ENCODE measurements at places on chromosomes 6 and 20.

DNA sequence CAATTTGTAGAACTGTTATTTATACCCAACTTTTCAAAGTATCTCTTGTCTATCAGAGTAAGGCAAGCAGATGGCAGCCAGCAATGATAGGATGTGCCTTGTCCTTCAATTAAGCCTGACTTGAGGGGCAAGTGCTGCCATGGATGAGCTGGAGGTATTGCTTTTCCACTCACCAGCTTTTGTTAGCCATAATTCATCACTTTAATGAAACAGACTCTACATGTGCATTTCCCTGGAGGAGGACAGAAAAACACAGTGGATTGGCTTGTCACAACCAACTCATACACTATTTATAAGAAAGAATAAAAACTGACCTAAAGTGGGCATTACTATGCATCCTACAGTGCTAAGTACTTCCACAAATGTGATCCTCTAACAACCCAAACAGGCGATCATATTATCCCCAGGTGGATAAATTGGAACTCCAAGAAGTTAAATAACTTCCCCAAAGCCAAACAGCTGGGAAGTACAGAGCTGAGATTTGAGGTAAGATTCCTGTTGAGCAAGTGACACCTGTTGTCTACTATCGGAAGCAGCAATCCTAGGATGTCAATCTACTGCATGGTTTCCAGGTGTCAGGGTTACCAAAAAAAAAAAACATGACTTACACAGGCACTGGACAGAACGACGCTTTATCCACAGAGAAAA is 73.9 kb upstream of the NRSN1 start:
- no peak for DNase-seq

- DNase-seq: no peak
These were observed 5.2 kb upstream of the MANEA start for GRCh38 chr6:95572098-95572497.

DNA sequence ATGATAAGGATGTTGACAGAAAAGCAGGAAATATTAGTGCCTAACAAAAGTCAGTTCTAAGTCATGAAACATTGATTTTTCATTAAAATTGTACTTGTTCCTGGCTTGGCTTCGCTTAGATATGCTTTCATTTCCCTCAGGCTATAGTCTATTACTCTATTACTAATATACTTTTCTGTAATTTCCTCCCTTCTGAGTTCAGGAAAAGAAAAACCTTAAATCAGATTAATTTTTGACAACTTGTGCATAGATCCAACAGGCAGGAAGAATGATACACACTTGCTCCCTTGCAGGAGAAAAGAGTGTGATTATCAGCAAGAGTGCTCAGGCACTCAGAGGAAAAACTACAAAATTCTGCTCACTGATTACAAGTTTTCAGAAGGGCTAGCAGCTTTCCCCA is 145.2 kb upstream of the THEMIS start:
- no peak for DNase-seq

- no peak for DNase-seq
These were observed 216.2 kb upstream of the PRSS16 start for GRCh38 chr6:27031302-27031701.

DNA sequence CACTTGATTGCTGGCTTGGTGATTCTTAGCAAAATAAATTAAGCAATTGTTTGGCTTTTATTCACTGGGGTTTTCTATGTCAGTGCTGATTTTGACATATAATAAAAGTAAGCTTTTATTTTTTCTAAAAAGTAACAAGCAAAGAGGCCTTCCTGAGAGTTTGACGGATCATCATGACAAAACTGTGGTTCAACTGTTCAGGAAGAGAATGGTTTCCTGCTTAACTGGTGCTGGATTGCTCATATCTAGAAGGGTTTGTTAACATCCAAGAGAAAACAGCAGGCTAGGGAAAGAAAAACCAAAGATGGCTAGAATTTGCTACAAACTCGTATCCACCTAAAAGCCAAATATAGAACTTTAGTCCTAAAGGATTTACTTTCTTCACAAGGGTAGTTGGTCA is 21.2 kb downstream of the SERPINB1 start:
- no peak for DNase-seq

DNA sequence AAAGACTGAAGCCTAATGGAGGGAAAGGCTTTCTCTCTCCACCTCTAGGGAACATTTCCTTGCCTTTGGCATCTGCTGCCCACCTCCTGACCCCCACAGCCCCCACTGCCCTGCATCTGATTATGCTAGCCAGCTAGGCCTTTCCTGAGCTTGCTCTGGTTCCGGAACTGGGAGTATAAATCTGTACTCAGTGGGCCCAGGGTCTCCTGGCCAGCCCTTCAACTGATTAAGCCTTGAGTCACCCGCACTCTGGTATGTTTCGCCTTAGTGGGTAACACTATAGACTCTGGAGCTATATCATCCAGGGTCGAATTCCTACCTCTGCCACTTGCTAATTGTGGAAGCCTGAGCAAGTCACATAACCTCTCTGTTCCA is 45.6 kb upstream of the RIPOR2 start:
- no peak for DNase-seq

DNA sequence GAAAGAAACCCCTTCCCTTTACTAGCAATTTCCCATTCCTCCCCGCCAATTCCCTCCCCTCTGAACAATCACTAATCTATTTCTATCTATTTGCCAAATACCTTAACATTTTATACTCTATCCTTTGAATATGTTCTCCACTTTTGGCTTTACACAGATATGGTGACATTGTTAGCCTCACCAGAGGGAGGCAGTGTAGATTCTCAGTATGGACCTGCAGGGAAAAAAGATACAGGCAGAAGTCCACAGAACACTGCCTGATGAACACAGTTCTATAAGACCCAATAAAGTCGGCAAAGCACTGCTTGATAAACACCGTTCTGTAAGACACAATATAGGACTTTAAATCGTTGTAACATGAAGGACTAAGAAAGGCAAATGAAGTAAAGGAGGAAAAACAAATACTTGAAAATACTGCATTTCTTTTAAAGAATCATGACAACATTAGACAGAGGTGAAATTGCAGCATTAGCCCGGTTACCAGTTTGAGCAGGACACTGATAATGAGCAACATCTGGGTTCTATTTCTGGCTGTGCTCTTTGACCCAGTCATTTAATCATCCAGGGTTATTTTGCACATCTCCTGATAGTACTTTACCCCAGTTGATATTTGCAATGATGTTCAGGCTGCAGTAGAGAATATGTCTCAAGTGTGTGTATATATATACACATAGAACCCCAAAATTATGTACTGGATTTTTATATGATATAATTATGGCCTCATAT is 296.8 kb downstream of the UTRN start:
- no peak for DNase-seq

GRCh38 chr6:14031516-14031915 is 86.1 kb upstream of the CD83 start:
- DNase-seq: no peak

DNA sequence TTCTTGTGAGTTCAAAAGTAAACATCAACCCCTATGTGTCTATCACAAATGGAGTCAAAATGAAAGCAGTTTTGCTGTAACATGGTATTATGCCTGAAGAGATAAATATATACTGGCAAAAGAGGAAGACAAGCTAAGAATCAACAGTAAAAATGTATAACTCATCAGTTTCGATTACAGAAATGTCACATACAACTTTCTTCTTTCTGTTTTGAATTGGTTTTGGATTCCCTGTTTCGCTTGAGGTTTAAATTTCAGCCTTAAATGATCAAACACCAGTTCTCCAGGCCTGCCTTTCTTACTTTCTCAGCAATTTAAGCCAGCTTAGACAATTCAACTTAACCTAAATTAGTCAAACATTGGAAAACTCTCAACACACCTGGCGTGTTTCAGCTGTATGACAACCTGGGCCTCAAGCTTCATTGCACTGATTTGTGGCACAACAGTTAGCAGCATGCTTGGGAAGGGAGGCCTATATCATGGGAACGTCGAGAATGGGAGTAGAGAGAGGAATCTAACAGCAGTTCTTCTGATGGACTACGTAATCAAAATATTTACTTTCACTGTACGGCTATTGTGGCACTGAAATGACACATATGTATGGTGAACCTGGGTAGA is 51.9 kb upstream of the MARCKS start:
- DNase-seq: no peak

- DNase-seq: no peak
These were observed 21.6 kb downstream of the TOMM34 start for GRCh38 chr20:44938637-44939036.

DNA sequence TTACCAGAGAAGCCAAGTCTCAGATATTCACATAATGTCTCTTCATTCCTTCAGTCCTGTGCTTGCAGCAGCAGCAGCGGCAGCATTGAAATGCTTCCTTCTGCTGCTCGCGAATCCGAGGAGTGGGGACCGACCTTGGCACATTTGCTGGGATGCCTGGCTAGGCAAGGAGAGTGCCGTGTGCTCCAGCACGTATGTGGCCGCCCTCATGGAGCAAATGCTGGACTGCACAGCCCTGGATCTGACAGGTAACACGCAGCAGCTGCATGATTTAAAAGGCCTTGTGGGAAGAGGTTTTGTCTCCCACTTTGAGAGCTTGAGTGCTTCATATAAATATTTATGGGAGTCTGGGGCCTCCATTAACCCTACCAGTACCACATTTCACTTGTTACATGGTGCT is 9.9 kb downstream of the MAFB start:
- no peak for DNase-seq

- no peak for DNase-seq
These were observed 13.5 kb downstream of the NCOA7 start for GRCh38 chr6:125804264-125804663.

GRCh38 chr6:55014321-55015088 is 159.8 kb upstream of the HCRTR2 start:
- DNase-seq: no peak

GRCh38 chr6:156780102-156780641 is 3.0 kb downstream of the ARID1B start:
- no peak for DNase-seq

DNA sequence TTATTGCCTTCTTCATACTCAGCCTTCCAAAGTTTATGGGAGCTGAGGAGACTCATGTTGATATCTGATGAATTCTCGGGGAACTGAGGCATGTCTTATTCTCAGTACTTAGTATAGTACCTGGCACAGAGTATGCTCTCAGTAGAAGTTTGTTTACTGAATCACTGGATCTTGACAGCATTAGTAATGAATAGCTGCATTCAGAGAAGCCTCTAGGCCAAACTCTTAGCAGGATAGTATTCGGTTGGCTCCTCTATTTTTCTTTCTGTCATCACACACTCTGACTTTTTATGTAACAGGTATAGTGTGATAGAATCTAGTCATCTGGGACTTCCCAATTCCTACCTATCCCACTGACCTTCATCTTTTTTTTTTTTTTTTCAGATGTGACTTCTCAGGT is 566.4 kb upstream of the MAN1A1 start:
- DNase-seq: no peak

- DNase-seq: no peak
These were observed 37.9 kb downstream of the FAM110A start for GRCh38 chr20:871436-871835.

GRCh38 chr6:170416959-170417606 is 110.5 kb downstream of the FAM120B start:
- DNase-seq: no peak

DNA sequence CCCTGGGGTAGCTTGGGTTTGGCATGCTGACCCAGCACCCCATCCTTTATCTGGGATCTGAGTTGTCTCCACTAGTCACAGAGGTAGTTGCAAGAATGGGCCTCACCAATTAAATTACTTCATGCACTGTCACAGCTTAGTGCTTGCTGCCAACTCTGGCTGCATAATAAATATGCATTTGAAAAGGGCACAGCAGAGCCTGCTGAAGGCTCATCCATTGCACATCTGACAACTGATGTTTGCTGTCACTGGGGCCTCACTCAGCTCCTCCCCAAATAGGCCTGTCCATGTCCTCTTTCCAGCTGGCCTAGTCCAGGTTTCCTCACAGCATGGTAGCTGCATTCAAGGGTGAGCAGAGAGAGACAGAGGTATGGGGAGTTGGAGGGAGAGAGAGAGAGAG is 13.3 kb upstream of the NXT1 start:
- no peak for DNase-seq

Data from neural crest cell (in vitro differentiated cells).